ENCODE measurements at places on chromosomes 13 and 19. TPM values are rescaled to one million over a fixed set of nuclear protein-coding genes. Genes with fewer than 3 reads are reported as not detected.

- no peak for DNase-seq
Measured at GRCh38 chr13:56752636-56753035, 388.1 kb upstream of the PRR20A start.

SLC46A3 gene
- 1.6 TPM for polyA plus RNA-seq

GRCh38 chr13:110284779-110285484 is 22.0 kb downstream of the COL4A1 start:
- no peak for DNase-seq

ACER1 gene
- polyA plus RNA-seq: 0.24 TPM

- DNase-seq: no peak
Measured at GRCh38 chr13:46171217-46171616, 10.8 kb downstream of the LCP1 start.

DNA sequence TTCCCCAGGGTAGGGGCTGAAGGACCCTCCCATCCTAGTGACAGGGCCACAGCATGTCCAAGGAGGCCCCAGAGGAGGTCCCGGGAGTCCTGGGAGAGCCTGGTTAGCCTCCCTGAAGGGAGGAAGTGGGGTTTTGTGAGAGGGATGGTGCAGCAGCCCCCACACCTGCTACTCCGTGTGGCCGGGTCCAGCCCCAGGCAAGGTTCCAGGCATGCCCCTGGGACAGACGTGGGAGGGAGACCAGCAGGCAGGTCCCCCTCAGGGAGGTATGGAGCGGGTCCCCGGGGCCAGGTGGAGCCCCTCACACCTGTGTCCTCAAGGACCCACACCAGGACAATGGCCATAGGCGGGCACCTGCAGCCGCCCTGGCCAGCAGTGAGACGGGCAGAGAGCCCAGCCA is 1.9 kb upstream of the F7 start:
- no peak for DNase-seq

SULT2B1 gene
- 1.6 TPM for polyA plus RNA-seq

GRCh38 chr13:37090912-37091311 is 14.6 kb downstream of the CSNK1A1L start:
- DNase-seq: no peak

DNA sequence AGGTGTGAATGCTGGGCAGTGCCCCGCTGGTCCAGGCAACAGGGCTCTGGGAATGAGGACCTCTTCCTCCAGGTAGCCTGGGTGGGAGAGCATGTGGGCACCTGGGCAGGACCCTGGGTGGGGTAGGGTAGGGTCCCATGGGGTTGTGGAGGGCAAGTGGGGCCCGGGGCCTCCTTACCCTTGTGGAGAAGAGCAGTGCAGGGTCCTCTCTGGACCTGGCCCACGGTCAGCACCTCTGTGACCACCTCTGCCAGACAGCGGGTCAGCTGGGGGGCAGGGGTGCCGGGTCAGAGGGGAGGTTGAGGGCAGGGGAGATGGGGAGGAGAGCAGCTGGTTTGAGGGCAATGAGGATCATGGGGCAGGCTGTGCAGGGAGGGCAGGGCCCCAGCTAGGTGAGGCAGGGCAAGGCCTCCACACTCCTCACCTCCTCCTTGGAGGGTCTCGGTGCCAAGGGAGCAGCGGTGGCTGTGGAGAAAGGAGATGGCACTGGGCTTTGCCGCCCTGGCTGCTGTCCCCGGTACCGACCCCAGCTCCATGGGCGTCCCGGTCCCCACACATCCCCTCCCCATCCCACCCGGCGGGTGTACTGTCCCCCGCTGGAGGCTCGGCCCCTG is 491 bp downstream of the CCER2 start:
- DNase-seq: no peak

GRCh38 chr13:52010890-52011631 is at the start of gene ATP7B:
TSS of gene ATP7B (minus strand) at chr13:52011450. CDS start at chr13:52011337, 113 bp downstream.
- DNase-seq: no peak

DNA sequence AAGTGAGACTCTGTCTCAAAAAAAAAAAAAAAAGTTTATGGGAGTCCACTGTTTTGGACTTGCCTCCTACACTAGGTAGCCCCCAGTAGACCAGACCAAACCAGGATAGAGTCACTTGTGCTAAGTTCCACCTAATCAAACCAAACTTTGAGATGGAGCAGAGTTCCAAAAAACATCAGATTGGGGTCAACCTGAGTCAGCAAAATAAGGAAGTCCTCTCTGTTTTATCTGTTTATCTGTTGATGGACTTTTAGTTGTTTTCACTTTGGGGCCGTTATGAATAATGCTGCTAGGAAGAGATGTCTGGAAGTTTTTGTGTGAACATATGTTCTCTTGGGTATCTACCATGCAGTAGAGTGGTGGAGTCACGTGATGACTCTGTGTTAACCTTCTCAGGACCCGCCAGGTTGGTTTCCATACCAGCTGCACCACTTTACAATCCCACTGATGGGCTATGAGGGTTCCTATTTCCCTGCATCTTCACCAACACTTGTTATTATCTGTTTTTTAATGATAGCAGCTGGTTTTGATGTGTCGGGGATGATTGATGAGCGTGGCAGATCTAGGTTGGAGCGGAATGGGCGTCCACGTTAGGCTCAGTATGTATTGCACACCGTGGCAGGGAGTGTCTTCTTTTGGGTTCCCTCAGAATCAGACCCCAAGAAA is 46.6 kb upstream of the TM9SF2 start:
- no peak for DNase-seq

ACP7 gene
- polyA plus RNA-seq: 0.16 TPM

- DNase-seq: no peak
Measured at GRCh38 chr13:95924389-95924994, 128.7 kb downstream of the UGGT2 start.

DNA sequence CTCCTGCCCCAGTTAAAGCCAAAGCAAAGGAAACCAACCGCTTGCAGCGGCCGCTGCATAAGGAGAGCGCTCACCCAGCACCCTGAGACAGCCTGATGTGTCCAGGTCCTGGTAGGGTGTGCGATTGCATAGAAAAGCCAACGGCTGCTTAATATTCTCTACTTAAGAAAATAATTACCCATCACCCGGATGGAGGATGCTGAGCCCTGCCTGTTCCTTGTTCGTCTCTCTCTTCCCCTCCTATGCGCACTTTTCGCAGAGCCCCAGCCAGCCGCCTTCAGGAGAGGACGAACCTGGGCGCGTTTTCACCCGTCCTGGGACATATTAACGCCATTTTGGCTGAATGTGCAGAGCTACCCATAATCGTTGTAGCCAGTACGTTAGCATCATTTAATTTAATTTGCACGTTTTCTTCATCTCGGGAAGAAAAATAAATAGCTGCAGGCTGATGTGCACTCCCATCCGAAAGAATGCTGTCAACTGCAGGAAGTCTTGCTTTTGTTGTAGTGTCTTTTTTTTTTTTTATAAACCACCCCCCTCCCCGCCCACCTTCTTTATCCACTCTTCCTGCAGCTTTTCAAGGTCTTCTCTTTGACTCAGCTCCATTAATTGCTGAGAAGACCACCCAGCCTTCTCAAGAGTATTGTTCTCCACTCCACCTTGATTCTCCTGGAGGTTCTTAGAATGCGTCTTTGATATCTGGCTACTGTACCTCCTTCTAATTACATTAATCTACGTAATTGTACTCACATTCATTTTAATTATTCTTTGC is 214.5 kb downstream of the TEX29 start:
- DNase-seq: no peak

DNA sequence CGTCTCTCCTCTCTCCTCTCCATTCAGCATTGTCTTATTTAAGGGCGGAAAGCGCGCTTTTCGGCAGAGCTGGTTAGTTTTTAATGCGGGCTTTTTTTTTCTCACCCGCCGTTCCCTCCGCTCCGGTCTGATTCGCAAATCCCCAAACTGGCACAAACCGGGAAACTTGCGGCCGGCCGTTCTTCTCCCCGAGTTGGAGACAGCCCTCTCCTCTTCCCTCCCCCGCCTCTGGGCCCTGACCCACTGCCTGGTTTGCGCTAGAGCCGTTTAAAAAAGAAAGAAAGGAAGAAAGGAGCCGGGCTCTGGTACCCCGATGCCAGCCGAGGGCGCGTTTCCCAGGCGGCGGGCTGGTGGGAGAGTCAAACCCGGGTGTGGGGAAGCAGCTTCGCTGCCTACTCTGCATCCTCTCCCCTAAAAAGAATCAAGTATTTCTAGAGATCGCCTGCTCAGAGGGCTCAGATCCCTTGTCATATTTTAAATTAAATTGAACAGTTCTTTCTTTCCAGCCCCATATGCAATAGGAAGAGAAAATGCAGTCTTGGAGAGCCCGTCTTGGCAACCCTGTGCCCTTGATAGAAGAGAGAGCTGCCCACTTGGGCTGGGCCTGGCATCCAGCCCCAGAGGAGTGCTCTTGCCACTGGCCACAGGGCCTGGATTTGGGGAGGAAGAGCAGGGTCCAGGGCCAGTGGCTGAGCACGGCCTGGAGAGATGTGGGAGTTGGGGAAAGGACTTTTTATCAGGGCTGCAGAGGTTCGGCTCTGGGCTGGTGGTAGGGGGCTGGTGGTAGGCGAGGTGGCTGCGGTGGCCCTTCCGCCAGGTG is 19.0 kb downstream of the NFIX start:
- DNase-seq: no peak

DNA sequence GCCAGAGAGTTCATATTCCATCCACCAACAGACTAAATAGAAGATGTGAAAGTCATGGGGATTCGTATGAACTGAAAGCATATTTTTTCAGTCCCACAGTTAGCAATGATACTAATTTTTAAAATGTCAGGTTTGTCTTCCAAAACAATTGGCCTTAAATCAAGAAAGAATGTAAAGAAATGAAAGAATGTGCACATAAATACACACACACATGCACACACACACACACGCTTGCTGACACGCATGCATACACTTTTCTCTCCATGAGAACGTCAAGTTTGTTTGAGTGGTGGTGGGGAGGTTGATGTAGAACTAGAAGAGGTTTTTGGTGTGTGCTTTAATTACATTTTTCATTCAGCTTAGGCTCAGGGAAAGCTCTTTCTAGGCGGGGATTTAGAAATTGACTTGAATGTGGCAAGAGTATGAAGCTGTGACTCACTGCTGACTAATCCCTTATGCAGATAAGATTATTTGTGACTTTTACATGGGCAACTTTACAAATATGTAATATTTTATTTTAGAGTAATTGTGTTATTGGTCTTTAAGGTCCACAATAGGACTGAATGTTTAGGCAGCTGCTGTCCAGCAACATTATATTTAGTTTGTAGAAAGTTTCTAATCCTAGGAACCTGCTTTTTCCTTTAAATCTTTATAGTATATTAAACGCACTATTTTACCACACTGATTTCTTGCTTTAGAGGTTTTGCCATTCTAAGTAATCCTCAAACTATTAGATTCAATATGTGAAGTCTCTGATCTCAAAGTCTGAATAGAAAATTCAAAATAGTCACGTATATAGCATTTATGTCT is 18.8 kb downstream of the FLT1 start:
- no peak for DNase-seq

- DNase-seq: no peak
Measured at GRCh38 chr19:11538232-11539036, at the start of gene CNN1. TSS of gene CNN1 (plus strand) at chr19:11538851. CDS start at chr19:11538928, 77 bp downstream.

AP1M2 gene
- polyA plus RNA-seq: 34.8 TPM

LILRB2 gene
- 1.5 TPM for polyA plus RNA-seq

SIGLEC14 gene
- polyA plus RNA-seq: 3.0 TPM
